Mesothelial cell of epicardium (in vitro differentiated cells): ENCODE measurements at places on chromosomes 12 and 14. TPM values are rescaled to one million over a fixed set of nuclear protein-coding genes. Genes with fewer than 3 reads are reported as not detected.

Gene LTA4H
- total RNA-seq, result 95.5 to 96.4 TPM (median 96.2 TPM) in 3 replicates

Gene PAH
- total RNA-seq, result 0.18 TPM in 1 of 3 replicates, not detected in the others

Gene CLEC1B
- 0.18 to 0.51 TPM (median 0.34 TPM) in 3 replicates for total RNA-seq

Gene SERPINA10
- not detected in 3 replicates for total RNA-seq

Gene SMARCD1
- 112 to 122 TPM (median 113 TPM) in 3 replicates for total RNA-seq

Gene GMFB
- total RNA-seq, result 56.1 to 56.5 TPM (median 56.1 TPM) in 3 replicates

Gene SOS2
- 43.6 to 47.0 TPM (median 45.7 TPM) in 3 replicates for total RNA-seq

Gene HOXC12
- not detected in 3 replicates for total RNA-seq

Gene RNASE7
- 0.29 to 0.66 TPM (median 0.34 TPM) in 3 replicates for total RNA-seq

Gene VRTN
- not detected in 3 replicates for total RNA-seq

Gene GTF2H3
- total RNA-seq, result 36.1 to 38.7 TPM (median 36.4 TPM) in 3 replicates

Gene TSHR
- not detected in 3 replicates for total RNA-seq

Gene RNASE4
- 4.6 to 6.2 TPM (median 5.3 TPM) in 3 replicates for total RNA-seq

Gene AQP6
- total RNA-seq, result 0.11 to 0.16 TPM (median 0.11 TPM) in 3 replicates

Gene MYBPC1
- total RNA-seq, result not detected in 3 replicates

Gene ENTPD5
- total RNA-seq, result 16.2 to 17.8 TPM (median 16.9 TPM) in 3 replicates
